ENCODE measurements at places on chromosomes 5 and 9.

- DNase-seq = no peak
Observed at GRCh38 chr9:69019808-69020207, 5.9 kb upstream of the PRKACG start.

DNA sequence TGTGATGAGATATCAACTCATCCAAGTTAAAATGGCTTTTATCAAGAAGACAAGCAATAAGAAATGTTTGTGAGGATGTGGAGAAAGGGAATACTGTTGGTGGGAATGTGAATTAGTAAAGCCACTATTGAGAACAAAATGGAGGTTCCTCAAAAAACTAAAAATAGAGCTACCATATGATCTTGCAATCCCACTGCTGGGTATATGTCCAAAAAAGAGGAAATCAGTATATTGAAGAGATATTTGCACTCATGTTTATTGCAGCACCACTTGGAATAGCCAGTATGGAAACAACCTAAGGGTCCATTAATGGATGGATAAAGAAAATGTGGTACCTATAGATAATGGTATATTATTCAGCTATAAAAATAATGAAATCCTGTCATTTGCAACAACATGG lies 25.1 kb downstream of the PPIP5K2 start:
- no peak for DNase-seq

DNA sequence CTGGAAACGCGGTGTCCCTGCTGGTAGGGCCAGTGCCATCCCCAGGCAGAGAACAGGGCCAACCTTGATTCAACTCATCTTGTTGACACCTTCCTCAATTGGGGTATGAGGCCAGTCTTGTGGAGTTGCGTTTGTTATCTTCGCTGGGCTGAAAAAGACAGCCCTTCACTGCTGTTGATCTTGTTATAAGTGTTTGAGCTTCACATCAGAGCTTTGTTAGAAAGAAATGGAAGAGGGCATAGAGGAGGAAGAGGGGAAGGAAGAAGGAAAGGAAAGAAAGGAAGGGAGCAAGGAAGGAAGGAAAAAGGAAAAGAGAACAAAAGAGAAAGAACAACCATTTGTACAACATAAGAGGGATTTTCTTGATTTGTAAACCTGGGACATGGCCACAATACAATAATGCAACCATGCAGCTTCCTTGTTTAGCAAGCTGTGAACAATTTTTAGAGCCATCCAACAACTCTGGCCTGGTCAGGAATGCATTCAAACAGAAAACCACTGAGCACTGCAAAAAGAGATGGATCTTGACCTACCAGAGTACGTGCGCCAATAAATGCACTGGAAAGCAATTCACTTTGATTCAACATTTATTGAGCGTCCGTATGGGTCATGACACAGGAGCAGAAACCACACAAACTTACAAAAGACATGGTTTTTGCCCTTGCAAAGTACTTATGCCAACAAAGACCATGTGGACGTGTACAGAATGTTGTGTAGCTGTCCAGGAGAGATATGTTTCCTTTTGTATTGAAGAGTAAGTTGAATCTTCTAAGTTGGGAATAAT lies 152.9 kb downstream of the TLE1 start:
- no peak for DNase-seq

DNA sequence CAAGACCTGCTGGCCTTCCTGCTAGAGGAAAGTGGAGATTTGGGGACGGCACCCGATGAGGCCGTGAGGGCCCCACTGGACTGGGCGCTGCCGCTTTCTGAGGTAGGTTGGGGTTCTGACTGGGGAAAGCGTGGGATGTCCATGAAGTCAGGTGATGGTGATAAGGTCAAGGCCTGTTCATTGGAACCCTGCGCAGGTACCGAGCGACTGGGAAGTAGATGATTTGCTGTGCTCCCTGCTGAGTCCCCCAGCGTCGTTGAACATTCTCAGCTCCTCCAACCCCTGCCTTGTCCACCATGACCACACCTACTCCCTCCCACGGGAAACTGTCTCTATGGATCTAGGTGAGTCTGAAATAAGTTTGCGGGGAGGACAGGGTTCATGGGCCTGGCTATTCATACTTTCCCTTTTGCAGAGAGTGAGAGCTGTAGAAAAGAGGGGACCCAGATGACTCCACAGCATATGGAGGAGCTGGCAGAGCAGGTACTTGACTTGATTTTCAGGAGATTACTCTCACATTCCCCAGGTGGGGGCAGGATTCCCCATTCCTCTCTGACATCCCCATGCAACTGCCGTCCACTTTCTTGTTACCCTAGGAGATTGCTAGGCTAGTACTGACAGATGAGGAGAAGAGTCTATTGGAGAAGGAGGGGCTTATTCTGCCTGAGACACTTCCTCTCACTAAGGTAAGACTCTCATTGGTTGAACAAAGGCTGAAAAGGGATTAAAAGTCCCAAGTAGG lies 505 bp downstream of the CREB3 start:
- DNase-seq = peak; percentile 48

GRCh38 chr9:114820776-114821501 lies 15.1 kb upstream of the TNFSF15 start:
- DNase-seq = no peak

DNA sequence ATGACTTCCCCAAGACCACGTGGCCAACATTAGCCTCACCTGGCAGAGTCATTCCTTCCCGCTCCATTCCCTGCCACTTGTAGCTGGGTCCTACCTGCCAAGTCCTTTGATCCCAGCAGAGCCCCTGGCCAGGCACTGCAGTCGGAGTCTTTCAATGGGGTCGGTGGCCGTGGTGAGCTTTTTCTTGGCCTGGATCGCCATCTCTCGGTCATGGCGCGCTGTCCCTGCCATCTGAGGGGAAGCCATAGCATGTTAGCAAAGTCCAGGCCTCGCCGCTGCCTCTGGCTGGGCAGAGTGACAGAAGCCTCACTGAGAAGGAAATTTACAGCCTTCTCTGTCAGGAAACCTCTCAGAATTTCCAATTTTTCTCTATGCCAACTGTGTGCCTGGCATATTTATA lies 17.5 kb downstream of the CAPSL start:
- DNase-seq = no peak

GRCh38 chr9:137312852-137313325 lies 10.8 kb upstream of the NRARP start:
- no peak for DNase-seq

DNA sequence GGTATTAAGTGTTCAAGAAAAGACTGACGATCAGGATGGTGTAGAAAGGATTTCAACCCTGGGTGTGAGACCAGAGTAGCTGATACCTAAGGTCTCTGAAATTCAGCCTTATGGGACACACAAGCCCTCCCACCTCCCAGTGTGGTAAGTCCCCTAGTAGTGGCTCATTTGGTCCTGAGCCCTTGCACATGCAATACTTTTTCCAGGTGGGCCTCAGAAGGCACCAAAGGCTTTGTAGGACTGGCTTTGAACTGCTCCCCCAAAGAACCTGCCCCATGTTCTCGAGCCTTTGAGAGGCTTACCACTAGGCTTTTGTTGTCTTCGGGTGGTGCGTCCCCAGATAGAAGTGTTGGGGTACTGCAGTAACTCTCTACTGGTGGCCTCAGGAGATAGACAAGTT lies 803 bp downstream of the GARIN3 start:
- no peak for DNase-seq

DNA sequence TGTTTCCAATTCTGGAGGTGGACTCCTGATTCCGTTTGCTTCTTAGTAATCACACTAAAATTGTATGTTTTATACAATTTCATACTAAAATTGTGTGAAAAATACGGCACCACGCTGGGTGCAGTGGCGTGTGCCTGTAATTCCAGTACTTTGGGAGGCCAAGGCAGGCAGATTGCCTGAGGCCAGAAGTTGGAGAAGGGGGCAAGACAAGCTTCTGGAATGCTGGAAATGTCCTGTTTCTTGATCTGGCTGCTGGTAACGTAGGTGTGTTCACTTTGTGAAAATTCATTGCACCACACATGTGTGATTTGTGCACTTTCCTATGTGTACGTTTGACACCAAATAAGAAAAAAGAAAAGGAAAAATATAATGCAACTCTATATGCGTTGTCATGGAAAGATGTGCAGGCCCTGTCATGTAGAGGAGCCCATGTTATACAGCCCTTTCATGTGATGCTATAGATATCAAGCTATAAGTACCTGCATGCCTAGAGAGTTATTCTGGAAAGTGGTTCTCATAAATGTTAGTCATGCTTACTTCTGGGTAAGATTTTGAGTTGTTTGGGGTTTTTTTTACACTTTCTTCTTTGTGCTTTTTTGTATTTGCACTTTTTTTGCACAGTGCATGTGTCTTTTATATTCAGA lies 119.9 kb downstream of the TMEM174 start:
- no peak for DNase-seq

DNA sequence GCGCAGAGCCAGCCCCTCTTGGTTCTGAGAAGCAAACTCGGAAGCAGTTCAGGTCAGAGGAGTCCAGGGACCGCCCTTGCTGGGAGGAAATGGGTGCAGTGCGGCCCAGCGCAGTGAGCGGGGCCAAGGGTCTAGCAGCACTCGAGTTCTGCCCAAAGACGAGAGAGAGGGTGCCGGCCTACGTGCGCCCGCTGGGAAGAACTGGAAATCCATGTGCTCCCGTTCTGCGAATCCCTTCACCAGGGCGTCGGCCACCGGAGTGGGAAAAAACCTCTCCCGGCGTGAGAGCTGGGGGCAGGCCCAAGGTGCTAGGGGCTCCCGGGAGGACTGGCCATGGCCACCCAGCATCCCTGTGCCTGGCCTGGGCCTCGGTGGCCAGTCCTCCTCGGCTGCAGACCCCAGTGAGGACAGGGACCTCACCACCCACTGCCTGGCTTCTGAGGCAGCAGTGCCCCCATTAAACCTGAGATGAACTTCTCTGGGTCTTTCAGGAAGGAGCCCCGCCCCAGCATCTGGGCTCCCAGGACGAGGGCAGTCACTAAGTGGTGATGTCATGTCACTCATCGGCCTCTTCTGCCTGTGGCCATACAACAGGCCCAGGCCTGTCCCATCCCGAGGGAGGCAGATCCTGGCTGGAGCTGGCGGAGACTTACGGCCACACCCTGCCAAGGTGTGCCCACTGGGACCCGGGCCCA lies 10.6 kb downstream of the TMEM250 start:
- DNase-seq = no peak

- no peak for DNase-seq
Observed at GRCh38 chr5:127398508-127398907, 107.9 kb downstream of the MEGF10 start.

All from amygdala (tissue), 56 donors.